ENCODE measurements at places on chromosomes 3 and 15.

GRCh38 chr15:59170295-59171066, 36.2 kb upstream of the LDHAL6B start:
- peak; percentile 40 for DNase-seq

DNA sequence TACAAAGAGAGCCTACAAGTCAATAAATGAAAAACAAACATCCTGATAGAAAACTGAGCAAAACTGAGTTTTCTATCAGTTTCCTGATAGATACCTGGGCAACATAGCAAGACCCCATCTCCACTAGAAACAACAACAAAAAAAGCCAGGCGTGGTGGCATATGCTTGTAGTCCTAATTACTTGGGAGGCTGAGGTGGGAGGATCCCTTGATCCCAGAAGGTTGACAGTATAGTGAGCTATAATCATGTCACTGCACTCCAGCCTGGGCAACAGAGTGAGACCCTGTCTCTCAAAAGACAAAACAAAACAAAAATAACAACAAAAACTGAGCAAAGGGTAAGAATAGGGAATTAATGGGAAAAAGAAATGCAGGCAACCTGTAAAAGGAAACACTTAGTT, 23.9 kb upstream of the UBE2E1 start:
- DNase-seq: no peak

- no peak for DNase-seq
Measured at GRCh38 chr3:190877925-190878324, 15.4 kb upstream of the GMNC start.

GRCh38 chr15:25249236-25250010, 189.4 kb downstream of the UBE3A start:
- no peak for DNase-seq

GRCh38 chr3:195752066-195752465, 31.3 kb downstream of the MUC20 start:
- no peak for DNase-seq

GRCh38 chr15:82928711-82929110, 23.8 kb downstream of the HOMER2 start:
- no peak for DNase-seq

GRCh38 chr15:81031203-81031602, 30.5 kb downstream of the TLNRD1 start:
- no peak for DNase-seq

- DNase-seq: no peak
Measured at GRCh38 chr15:73952171-73952912, 26.1 kb downstream of the LOXL1 start.

DNA sequence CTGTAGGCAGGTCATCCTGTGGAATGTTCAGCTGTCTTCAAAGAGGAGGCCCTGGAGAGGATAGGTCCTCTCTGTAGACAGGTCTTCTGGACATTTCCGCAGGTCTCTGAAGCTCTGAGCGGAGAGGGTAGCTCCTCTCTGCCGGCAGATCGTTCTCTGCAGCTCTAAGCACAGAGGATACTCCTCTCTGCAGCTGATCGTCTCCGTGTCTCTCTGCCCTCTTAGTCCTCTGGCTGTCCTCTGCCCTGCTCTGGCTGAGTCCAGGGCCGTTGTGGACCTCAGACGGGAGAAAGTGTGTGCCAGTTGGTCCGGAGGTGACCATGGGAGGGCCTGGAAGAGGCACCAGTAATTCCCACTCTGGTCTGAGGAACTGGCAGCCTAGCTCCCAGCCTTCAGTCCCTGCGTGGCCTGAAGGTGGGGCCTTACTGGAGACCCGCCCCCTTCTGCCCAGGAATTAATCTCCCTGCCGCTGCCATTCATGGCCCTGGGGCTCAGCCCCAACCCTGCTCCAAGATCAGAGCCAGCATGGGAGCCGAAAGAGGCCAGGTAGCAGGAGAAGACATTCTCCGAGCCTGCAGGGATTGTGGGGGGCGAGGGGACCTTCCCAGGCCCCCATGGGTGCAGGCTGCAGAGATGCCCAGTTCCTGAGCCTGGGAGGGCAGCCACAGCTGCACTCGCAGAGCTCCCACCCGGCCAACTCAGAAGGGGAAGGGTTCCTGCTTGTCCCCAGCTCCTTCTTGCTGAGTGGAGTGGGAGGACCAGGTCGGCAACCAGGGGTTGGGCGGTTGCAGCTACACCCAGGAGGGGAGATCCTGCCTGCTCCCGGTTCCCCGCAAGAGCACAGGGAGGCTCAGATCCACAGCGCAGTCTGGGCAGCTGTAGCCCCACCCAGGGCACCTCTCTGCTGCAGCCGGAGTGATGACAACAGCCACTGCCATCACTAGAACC, 488.7 kb downstream of the RSL24D1 start:
- no peak for DNase-seq

DNA sequence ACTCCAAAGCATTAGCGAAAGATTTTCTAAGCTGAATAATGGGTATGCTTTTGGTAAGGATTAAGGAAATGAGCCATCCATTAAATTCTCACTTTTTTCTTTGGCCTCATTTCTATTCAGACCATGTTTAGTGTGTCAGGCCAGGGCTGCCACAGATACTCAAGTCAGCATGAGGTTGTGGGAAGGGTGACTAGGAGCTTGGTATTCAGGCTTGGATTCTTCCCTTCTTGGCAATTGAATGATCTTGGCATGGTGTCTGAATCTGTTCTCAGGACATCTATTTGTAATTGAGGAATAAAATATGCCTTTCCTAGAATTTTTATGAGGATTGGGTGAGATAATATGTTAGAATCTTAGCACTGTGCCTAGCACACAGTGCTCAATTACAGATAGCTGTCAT, 11.2 kb downstream of the CCNB2 start:
- no peak for DNase-seq

- DNase-seq: no peak
Measured at GRCh38 chr3:56361731-56362130, 106.5 kb downstream of the ERC2 start.

DNA sequence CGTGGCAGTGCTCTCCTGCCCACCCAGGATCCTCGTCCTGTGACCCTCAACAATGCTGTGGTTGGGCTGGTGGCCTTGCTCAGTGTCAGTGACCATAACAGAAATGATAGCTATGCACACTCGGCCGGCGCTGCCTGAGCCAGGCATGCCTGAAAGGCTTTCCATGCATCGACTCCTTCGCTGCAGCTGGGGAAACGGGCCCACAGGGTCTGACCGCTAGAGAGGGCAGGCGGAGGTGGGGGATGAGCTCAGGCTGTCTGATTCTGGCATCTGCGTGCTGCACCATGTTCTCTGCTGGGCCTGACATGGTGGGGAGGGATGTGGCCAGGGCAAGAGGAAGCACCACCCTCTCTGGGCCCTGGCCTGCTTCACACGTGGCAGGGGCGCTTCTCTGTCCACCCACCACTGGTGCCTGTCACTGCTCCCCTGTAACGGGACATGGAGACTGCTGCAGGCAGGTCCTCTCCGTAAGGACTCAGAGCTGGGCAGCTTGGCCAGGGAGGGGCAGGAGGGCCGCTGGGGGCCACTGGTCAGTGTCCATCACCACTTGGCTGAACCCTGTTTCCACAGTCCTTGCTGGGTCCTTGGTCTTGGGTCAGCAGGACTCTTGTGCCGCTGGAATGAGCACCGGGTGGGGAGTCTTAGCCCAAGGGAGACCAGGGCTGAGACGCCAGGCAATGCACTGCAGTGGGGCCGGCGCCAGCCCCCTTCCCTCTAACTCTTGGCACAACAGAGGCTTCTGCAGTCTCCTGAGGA, 64.1 kb upstream of the RPL32 start:
- no peak for DNase-seq

DNA sequence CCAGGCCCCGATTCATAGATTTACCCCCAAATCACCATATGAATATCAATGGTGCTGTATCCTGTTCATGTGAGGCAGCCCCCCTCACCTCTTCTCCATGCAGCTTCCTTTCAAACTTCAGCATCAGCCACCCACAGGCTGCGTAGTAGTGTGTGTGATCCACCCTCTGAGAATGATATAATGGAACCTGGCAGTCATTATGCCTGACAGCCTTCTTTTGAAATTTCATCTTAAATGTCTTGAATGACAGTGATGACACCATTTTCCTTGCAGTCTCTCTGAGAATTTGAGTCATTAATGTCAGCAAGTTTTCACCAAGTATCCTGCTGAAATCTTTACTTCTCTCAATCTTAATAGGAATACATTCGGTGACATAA, 3.5 kb upstream of the CLRN1 start:
- no peak for DNase-seq

DNA sequence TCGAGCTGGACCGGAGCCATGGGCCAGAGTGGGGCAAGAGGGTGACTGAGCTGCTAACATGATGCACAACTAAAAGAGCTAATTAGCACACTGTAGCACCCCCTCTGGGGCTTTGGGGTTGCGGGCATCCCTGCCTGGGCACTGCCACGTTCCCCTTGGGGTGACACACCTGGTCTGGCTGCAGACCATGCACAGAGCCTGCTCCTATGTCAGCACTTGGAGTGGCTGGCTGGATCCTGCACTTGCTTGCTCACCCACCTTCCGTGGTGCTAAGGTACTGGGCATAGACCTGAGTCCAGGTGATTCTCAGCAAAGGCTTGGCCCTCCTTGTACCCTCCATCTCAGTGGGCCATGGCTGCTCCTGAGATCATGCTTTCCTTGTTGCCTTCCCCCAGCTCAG, 12.8 kb upstream of the SPTBN5 start:
- DNase-seq: no peak

DNA sequence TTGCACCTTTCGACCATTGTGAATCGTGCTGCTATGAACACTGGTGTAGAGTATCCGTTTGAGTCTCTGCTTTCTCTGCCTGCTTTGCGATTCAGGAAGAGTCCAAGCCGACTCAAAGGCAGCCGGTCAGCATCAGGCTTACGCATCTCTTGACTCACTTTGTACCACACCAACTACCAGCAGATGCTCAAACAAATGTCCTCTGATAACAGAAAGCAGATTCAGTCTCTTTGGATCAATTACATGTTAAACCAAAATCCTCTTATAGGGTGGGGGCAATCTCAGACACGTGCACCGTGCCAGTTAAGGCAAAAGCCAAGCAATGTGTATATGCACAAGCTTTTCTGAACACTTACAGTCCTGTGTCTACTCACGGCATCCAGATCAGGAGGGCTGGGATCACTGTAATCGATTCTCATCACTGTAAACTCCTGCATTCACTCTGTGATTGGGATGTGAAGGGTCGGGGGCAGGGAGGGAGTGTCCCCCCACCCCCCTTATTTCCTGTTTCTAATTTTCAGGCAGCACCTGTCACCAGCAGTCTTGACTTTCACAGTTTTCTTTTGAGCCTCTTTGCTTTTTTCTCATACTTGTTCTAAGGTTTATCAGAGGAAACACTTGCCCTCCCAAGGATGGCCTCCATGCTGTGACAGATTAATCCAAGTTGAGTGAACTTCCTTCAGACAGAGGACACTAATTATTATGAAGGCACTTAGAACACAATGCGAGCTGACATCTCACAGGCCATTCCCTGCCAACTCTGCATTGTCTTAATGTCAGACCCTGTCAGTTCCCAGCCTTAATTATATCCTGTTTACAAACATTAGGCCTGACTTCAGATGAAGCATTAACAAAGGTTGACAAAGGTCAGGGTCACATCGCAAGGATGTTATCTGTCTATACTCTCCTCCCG, 153.5 kb downstream of the MECOM start:
- no peak for DNase-seq

DNA sequence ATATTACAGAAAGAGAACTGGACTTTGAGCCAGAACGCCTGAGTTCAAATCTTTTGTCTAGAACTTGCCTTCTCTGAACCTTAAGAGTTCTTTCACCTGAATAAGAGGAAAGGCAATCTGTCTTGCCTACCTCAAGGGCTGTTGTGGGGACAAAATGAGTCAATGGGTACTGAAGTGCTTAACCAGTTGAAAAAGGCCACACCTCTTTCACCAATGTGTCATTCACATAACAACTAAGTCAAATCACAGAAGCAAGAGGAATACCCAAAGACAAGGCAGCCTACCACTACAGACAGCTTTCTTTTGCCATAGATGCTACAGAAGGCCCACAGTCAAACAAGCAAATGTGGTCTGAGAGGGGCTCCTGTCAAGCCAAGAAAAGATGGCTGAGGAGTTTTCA, 39.7 kb downstream of the NBEAL2 start:
- DNase-seq: no peak

DNA sequence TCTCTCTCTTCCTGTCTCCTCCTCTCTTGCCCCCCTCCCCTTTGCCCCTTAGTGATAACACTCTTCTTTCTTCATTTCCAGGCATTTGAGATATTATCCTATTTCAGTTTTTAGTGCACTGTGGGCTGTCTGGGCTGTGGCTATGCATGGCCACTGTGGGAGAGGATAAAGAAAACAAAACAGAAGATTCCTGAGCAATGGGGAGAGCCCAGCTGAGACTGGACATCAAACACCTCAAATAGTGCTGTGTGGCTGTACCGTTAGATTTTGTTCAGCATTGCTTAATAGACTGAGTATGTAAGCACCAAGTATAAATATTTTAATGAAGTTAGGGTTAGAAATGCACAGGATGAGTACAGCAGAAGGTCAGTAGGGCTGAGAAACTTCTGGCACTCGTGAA, 7.9 kb upstream of the GBE1 start:
- DNase-seq: no peak

DNA sequence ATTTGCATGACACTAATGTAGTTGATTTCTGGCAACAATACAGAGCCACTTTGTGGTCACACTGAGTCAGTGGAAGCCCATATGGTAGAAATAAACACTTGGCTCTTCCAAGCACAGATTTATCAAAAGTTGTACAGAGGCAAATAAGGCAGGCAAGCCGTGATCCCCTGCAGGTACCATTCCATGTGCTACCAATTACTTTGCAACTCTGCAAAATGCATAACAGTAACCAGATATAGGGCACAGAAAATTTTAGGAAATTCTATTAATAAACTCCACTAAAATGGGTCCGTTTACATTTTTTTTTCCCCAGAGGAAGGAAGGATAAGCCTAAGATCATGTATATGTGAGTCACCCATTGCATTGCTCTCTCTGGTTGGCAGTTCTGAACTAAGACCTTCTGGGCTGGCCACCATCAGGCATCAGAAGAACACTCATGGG, 103.1 kb upstream of the PTX3 start:
- DNase-seq: no peak

DNA sequence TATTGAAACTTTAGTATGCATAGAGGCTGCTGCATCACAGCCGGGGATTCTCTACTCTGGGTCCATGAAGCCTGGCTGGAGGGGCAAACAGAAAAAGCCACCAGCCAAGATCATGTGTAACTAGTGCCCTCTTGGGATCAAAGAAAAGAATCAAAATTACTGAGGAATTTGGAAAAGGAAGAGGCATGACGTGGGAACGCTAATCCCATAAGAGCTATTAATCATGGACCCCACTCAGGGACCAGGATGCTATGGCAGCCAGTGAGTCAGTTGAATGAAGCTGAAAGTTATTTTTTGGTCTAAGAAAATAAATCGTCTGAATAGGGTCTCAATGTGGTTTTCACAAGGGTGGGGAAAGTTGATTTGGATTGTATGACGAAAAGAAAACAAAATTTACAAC, 1165.1 kb downstream of the ROBO2 start:
- DNase-seq: no peak
